ENCODE measurements at places on chromosomes 11 and 22.

DNA sequence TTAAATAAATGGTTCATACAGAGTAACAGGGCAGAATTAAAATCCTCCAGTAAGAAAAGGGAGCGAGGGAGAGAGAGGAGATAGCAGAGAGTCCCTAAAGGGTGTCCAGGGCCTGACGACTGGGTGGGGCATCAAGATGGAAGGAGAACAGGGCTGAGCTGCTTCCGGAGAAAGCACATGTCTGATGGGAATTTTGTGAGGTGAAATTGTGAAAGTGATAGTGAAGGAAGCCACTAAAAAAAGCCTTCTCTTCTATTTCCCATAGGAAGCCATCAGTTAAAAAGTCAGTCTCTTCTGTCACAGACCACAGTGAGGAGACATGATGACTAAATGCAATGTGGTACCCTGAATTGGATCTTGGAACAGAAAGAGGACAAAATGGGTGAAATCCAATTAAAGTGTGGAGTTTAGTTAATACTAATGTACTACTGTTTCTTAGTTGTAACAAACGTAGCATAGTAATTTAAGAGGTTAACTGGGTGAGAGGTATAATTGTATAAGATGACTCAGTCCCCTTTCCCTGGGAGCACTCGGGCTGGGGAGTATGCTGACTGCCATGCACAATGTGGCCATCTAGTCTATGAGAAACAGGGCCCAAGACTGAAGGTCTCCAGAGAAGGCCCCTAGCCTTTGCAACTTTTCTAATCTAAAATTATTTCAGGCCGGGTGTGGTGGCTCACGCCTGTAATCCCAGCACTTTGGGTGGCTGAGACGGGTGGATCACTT lies 29.5 kb upstream of the FCHSD2 start:
- peak overlapping the region; percentile 72 for H3K27ac ChIP-seq
- peaks cover 53% of the 10 kb centered on the region for H3K4me1 ChIP-seq
- H3K36me3 ChIP-seq: no peaks in the 10 kb centered on the region
- no peaks in the 10 kb centered on the region for H3K27me3 ChIP-seq
- H3K4me3 ChIP-seq: no peak overlapping the region
- DNase-seq: no peak

DNA sequence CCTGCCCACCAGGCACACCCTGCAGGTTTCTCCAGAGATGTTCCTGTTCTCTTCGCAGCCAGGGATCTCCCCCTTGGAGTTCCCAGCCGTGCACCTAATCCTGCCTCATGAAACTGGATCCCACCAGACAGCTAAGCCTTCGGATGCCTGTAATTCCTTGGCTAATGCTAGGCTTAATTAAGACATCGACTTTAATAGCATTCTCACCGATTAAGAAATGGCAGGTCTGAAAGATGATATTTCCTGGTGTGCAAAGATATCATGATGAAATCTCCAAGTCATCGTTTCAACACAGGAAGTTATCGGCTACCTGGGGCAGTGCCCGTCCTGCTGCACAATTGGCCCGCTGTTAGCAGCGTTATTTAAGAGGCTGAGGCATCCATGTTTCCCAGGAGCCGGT lies 41.5 kb upstream of the CCND1 start:
- no peak overlapping the region for H3K4me3 ChIP-seq
- H3K27ac ChIP-seq: no peak overlapping the region
- H3K4me1 ChIP-seq: no peaks in the 10 kb centered on the region
- peaks cover 11% of the 10 kb centered on the region for H3K27me3 ChIP-seq
- DNase-seq: no peak

DNA sequence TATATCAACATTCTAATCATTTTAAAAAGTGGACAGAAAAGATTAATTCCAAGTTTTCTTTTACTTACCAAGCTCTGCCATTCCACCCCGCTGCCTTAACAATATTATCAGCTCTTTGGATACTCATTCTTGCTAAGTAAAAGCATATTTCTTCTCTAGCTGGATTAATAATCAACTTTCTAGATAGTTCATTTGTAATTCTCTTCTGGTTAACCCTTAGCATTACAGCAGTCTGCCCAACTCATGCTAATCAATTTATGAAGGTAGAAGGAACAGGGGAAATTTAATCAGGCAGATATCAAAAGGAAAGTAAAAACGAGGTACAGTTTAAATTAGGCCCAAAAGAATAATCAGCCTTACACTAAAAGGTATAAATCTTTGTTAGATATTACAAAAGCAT lies 41.0 kb upstream of the SOX6 start:
- no peaks in the 10 kb centered on the region for H3K36me3 ChIP-seq
- H3K27ac ChIP-seq: no peak overlapping the region
- no peak for DNase-seq
- H3K4me3 ChIP-seq: no peak overlapping the region
- H3K27me3 ChIP-seq: no peaks in the 10 kb centered on the region

DNA sequence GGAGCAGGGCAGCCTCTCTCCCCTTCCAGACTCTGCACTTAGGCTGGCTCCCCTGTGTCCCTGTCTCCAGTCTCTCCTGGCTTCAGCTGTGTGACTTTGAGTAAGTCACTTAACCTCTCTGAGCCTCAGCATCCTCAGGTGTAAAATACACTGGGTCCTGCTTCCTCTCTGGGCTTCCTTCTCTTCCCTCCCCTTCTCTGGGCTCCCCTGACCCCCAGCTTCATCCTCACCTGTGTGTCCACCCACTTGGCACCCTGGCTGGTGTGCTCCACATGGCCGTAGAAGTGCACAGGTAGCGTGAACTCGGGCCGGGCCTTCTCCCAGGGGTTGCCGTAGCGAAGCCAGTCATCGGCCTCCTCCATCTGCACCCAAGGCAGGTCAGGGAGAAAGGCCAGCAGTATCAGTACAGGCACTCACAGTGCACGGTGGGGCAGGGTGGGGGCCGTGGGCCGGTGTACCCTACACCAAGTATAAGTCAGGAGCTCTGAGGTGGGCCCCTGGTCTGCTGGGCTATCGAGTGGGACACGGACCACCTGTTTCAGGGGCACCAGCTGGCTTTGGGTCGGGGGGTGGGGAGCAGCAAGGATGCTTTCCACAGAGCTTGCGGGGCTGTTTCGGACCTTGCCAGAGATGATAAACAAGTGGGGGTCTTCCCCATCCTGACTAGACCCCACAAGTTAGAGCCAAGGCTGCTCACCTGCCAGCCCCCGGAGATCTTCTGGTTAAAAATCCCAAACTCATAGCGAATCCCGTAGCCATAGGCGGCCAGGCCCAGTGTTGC lies 2.0 kb downstream of the PYGM start:
- DNase-seq: peak; percentile 20
- H3K4me3 ChIP-seq: no peak overlapping the region
- no peaks in the 10 kb centered on the region for H3K27me3 ChIP-seq
- H3K27ac ChIP-seq: no peak overlapping the region
- H3K4me1 ChIP-seq: peaks cover 31% of the 10 kb centered on the region

- H3K4me1 ChIP-seq: no peaks in the 10 kb centered on the region
- no peak for DNase-seq
- H3K27me3 ChIP-seq: no peaks in the 10 kb centered on the region
- peak overlapping the region; percentile 99 for H3K27ac ChIP-seq
- no peaks in the 10 kb centered on the region for H3K36me3 ChIP-seq
These were observed 921 bp upstream of the BCL2L13 start for GRCh38 chr22:17637490-17638181.

DNA sequence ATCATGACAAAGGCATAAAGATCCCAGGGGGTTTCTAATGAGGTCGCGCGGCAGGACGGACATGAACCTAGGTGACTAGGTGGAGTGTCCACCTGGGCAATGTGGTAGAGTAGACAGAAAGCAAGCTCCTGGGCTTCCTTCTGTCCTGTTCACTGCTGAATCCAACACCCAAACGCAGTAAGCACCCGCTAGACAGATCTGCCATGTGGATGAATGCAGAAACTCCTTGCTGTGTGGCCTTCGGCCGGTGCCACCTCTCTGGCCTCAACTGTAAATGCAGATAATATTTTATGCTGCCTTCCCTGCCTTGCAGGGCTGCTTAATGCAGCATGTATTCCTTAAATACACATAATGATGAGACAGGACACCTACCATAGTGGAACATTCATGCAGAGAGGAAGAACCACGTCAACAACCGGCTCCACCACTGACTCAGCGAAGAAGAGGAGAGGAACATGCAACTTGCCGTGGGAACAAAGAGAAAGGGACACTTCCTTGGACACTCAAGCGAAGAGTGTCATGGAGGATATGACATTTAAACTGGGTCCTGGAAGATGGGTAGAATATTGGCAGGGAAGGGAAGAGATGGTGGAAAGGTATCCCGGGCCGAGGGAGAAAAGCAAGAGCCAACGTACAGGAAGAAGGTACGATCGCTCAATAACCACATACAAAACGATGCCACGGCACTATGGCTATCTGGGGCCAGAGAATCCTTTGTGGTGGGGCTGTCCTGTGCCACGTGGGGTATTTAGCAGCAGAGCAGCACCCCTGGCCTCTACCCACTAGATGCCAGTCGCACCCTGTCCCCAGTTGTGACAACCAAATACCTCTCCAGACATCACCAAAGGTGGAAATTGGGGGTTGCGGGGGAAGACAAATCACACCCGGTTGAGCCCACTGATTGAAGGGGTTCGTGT lies 30.8 kb downstream of the MYH9 start:
- H3K4me3 ChIP-seq: peak overlapping the region; percentile 41
- peaks cover 93% of the 10 kb centered on the region for H3K4me1 ChIP-seq
- DNase-seq: no peak
- no peaks in the 10 kb centered on the region for H3K36me3 ChIP-seq

DNA sequence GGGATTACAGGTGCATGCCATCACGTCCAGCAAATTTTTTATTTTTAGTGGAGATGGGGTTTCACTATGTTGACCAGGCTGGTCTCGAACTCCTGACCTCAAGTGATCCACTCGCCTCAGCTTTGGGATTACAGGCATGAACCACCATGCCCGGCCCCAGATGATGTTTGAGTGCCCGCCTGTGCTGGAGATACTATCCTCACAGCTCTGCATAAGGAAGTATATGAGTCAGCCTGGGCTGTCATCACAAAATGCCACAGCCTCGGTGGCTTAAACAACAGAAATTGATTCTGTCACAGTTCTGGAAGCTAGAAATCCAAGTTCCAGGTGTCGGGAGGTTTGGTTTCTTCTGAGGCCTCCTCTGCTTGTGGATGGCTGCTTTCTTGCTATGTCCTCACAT lies 119.3 kb downstream of the OSBP2 start:
- DNase-seq: no peak
- H3K27me3 ChIP-seq: no peaks in the 10 kb centered on the region
- no peak overlapping the region for H3K4me3 ChIP-seq
- H3K27ac ChIP-seq: no peak overlapping the region
- H3K36me3 ChIP-seq: no peaks in the 10 kb centered on the region

DNA sequence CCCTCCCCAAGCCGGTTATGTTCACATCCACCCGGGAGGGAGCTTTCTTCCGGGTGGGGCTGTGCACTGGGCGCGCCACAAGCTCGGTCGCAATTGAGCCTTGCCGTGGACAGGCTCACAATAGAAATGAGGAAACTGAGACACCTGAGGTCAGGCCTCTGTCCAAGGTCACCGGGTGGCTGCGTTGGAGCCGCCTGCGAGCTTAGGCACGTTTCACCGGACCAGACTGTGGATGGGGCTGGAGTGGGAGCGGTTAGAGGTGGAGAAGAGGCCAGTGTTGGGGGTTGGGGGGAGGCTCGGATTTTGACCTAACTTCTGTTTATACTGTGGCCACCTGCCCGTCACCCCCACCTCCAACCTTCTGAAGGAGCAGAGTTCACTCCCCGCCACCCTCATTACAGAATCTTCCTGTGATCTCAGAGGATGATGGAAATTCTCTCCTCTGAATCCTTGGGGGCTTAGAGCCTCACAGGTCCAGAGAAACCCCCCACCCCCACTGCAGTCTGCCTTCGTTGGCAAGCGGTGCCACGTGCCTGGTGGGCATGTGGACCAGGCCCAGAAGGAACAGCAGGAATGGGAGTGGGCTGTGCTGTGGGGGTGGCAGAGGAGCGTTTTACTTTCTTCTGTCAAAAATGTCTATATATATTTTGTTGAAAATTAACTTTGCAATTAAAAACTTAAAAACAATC lies 631 bp upstream of the NPTXR start:
- no peaks in the 10 kb centered on the region for H3K36me3 ChIP-seq
- peaks cover 61% of the 10 kb centered on the region for H3K4me1 ChIP-seq
- no peaks in the 10 kb centered on the region for H3K27me3 ChIP-seq
- no peak for DNase-seq

- H3K4me3 ChIP-seq: no peak overlapping the region
- no peak overlapping the region for H3K27ac ChIP-seq
- H3K27me3 ChIP-seq: no peaks in the 10 kb centered on the region
- H3K4me1 ChIP-seq: no peaks in the 10 kb centered on the region
These were observed 911.9 kb downstream of the METTL15 start for GRCh38 chr11:29019960-29020683.

- no peak for DNase-seq
- H3K27ac ChIP-seq: no peak overlapping the region
- H3K36me3 ChIP-seq: no peaks in the 10 kb centered on the region
- H3K4me1 ChIP-seq: no peaks in the 10 kb centered on the region
- no peaks in the 10 kb centered on the region for H3K27me3 ChIP-seq
These were observed 1032.6 kb downstream of the OPCML start for GRCh38 chr11:132499661-132500060.

GRCh38 chr11:67732045-67732787 lies 57.8 kb upstream of the ALDH3B2 start:
- H3K27me3 ChIP-seq: no peaks in the 10 kb centered on the region
- no peak overlapping the region for H3K4me3 ChIP-seq

GRCh38 chr11:114075891-114076441 lies 16.5 kb downstream of the ZBTB16 start:
- H3K36me3 ChIP-seq: peaks cover 80% of the 10 kb centered on the region
- peaks cover 100% of the 10 kb centered on the region for H3K4me1 ChIP-seq
- peak overlapping the region; percentile 78 for H3K27ac ChIP-seq
- no peak for DNase-seq
- H3K4me3 ChIP-seq: peak overlapping the region; percentile 40

- no peak for DNase-seq
- no peaks in the 10 kb centered on the region for H3K4me1 ChIP-seq
- no peaks in the 10 kb centered on the region for H3K36me3 ChIP-seq
These were observed 142.4 kb downstream of the DSCAML1 start for GRCh38 chr11:117654281-117655255.

DNA sequence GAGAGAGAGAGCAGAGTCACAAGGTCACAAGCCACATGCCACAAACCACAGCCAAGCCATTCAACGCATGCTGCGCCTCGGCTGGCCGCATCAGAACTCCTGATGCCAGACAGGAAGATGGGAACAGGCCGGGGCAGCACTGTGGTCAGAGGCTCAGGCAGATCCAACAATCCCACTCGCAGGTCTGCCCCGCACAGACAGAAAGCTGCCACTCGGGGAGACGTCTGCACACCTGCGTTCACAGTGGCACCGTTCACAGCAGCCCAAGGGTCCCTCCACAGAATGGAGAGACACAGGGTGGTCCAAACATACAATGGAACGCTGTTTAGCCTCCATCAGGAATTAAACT lies 408.8 kb downstream of the CTTN start:
- no peak overlapping the region for H3K4me3 ChIP-seq
- no peaks in the 10 kb centered on the region for H3K27me3 ChIP-seq
- H3K4me1 ChIP-seq: no peaks in the 10 kb centered on the region
